HS-27A (cell line): ENCODE measurements at places on chromosomes 3 and 15.

DNA sequence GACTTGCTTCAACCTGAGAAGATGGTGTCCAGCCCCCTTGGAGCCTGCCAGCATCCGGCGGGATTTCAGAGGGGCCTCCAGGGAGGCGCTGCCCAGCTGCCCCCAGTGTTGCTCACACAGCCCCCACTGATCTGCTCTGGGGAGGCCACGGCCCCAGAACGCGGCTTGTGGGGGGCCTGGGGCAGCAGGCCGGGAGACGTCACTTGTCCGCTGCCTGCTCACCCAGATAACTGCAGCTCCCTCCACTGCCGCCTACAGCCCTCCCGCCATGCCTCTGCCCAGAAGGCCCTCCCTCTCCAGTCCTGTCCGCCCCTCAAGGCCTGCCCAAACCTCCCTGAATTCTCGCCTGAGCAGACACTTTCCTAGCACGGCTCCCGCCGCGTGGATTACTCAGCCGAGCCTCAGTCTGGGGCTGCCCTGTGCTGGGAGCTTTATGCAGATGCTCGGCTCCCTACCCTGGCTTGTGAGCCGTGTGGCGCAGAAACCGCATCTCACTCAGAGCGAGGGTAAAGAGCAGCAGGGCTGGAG is 17.2 kb upstream of the ADIPOQ start:
- no peak for DNase-seq

GRCh38 chr15:84772031-84772430 is 23.6 kb downstream of the ZNF592 start:
- DNase-seq = no peak

DNA sequence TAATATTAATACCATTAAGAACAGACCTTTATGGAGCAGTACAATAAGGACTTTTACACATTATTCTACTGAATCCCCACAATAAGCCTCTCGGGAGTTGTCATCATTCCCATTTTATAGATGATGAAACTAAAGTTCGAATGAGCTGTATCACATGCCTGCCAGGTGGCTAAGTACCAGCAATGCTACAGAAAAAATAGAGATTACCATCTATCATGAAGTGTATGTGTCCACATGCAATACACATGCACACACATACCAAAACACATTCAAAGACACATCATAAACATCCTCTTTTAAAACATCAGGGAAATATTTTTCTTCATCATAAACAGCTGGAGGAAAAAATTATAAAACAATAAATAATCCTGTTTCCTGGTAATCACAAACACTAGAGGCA is 136.6 kb downstream of the SUCLG2 start:
- no peak for DNase-seq

- no peak for DNase-seq
Observed at GRCh38 chr3:53040351-53040820, 5.5 kb downstream of the SFMBT1 start.

DNA sequence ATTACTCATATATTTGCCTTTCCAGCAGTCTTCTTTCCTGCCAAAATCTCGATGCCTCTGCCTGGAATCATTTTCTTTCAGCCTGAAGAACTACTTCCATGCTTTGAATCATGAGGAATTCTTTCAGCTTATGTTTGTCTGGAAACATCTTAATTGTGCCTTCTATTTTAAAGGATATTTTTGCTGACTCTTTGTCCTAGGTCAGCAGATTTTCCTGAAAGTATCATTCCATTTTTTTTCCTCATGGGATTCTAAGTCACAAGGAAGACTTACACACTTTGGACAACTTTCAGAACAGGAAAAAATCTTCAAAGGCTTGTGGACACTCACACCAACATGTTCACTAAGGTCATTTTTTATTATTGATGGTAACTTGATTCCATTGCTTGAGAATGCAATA is 10.1 kb downstream of the PRR23E start:
- DNase-seq = no peak

DNA sequence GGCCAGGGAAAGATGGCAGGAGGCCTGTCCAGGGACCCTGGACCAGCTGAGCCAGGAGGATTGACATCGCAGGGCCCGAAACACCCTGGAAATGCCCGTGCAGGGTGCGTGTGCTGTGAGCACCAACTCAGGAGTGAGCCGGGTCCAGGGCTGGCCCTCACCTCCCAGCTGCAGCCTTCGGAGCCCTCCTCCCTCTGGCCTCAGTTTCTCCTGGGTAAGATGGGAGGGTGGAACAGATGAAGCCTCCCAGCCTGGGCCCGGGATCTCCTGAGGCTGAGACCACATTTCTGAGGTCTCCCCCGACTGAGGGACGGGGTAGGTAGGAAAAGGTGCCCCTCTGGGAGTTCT is 5.3 kb upstream of the CALML4 start:
- DNase-seq = no peak

- DNase-seq = no peak
Observed at GRCh38 chr3:65348398-65348995, 660.7 kb upstream of the ADAMTS9 start.
